ENCODE measurements at places on chromosomes 7 and 10.

DNA sequence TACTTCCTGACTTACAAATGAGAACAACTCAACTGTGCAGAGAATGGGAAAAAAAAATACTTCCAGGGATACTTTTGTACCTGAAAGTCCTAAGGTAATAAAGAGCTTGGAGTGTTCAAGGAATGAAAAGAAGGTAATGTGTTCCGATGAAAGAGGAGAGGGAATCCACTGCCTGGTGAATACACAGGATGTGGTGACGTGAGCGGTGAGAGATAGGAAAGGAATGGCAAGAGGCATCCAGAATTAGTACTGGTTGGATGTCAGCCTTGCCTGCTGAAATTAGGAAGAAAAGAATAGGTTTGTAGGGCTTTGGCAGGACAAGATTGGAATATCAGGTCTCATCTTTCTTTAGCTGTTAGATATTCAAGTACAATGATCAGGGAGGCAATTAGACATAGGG is 347.7 kb downstream of the POM121L12 start:
- H3K4me1 ChIP-seq, result no peaks in the 10 kb centered on the region
- no peak overlapping the region for H3K27ac ChIP-seq
- no peak overlapping the region for H3K4me3 ChIP-seq
- DNase-seq, result no peak
- H3K27me3 ChIP-seq, result no peaks in the 10 kb centered on the region

DNA sequence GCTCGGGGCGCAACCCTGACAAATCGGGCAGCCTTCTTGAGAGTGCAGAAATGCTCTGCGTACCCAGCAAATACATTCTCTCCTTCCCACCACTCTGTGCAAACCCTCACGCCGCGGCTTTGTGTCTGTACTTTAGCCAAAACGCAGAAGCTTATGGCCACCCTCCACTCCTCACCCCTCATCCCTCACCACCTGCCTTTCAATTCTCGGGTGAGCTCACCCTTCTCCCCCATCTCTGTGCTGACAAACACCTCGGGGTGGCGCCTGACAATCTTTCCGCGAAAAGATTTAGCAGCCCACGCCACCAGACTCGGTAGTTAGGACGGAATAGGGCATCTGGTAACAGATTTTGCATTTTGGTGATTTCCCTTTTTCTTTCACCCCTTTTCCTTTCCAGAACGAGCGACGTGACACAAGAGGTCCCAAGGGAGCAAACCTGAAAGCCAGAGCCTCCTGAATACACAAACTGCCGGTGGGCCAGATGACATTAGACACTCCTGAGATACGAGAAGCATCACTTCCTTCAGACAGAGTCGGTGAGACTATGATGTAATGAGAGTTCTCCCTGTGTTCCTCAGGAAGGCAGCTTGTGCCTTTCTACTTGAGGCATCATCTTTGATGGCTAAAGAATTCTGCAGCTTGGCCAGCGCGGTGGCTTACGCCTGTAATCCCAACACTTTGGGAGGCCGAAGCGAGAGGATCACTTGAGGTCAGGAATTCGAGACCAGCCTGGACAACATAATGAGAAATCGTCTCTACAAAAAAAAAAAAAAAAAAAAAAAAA is 671 bp upstream of the ATAD1 start:
- peak overlapping the region; percentile 93 for H3K27ac ChIP-seq
- H3K27me3 ChIP-seq, result no peaks in the 10 kb centered on the region
- H3K36me3 ChIP-seq, result no peaks in the 10 kb centered on the region
- peak overlapping the region; percentile 96 for H3K4me3 ChIP-seq
- H3K4me1 ChIP-seq, result peaks cover 39% of the 10 kb centered on the region

- no peak for DNase-seq
- no peaks in the 10 kb centered on the region for H3K36me3 ChIP-seq
- peaks cover 8% of the 10 kb centered on the region for H3K27me3 ChIP-seq
- H3K4me3 ChIP-seq, result no peak overlapping the region
- H3K4me1 ChIP-seq, result no peaks in the 10 kb centered on the region
- no peak overlapping the region for H3K27ac ChIP-seq
Measured at GRCh38 chr10:129949891-129950291, 14.2 kb downstream of the EBF3 start.

DNA sequence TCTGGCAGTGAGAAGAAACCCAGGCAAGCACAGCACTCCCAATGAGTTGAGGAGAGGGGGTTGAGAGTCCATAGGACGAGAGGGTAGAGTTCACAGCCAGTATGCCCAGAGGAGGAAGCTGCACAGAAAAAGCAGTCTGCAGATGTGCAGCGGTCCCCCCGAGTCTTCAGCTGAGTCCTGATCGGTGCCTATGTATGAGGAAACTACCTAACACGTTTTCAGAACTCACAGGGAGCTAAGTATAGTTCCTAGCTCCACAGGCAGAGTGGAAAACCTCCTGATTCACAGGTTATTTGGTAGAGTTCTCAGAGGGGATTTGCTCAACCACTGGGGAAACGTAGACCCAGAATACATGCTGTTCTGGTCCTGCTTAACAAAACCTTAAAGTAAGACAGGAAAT is 271.3 kb upstream of the CNTNAP2 start:
- H3K4me3 ChIP-seq, result no peak overlapping the region
- no peaks in the 10 kb centered on the region for H3K27me3 ChIP-seq
- DNase-seq, result no peak

GRCh38 chr7:32093415-32094408 is 23.5 kb upstream of the PDE1C start:
- no peak for DNase-seq
- no peaks in the 10 kb centered on the region for H3K27me3 ChIP-seq
- no peaks in the 10 kb centered on the region for H3K36me3 ChIP-seq
- H3K4me3 ChIP-seq, result no peak overlapping the region

GRCh38 chr10:36574207-36574606 is 551.2 kb upstream of the ANKRD30A start:
- no peaks in the 10 kb centered on the region for H3K36me3 ChIP-seq
- no peaks in the 10 kb centered on the region for H3K27me3 ChIP-seq

- H3K4me1 ChIP-seq, result no peaks in the 10 kb centered on the region
- H3K27me3 ChIP-seq, result peaks cover 30% of the 10 kb centered on the region
- no peaks in the 10 kb centered on the region for H3K36me3 ChIP-seq
- DNase-seq, result no peak
Measured at GRCh38 chr7:96953676-96954513, 51.5 kb upstream of the DLX6 start.

Data from natural killer cell treated with Interleukin-12 subunit alpha and Interleukin-12 subunit beta and Interleukin-15 and Interleukin-18, amount 100 ng/mL, for 72 hours (primary cell).